AG09309 (cell line): ENCODE measurements at places on chromosomes 5 and 9.
A peak's percentile ranks its signal among the peaks of the same experiment; 100 is the strongest.

- no peak for DNase-seq
These were observed 59.2 kb downstream of the C9orf50 start for GRCh38 chr9:129561594-129562281.

GRCh38 chr5:125604104-125604503 lies 819.1 kb upstream of the GRAMD2B start:
- no peak for DNase-seq

DNA sequence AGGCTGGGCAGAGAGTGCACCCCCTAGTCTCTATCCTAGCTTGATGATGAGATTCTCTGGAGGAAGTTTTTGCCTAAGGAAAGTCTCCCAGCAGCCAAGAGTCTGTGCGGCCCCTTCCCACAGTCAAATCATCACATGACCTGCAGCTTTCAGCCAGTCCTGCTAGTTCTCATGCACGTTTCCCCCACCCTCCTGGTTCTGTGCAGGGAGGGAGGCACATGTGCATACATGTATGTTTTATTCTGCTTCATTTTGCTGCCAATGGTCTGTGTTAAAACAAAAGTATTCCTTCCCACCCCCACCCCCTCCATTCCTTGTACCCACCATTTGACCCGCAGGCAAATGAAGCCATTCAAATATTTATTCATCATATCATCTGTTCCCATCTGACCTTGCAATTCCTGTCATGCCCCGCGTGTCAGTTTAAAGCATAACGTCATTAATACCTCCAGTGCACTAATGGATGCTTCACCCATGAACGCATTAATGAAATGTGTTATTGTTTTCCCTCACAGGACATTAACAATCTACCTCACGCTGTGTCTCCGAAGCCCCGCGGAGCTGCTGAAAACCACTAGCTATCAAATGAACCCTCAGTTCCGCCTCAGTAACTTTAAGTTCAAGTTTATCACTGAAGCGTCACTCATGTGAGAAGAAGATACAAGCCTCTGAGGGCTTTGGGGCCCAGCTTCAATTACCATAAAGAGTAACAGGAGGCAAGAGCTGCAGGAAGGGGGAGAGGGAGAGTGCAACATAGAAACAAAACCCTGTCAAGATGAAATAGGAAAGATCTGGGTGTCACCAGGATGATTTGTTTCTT lies 139.6 kb downstream of the RASEF start:
- no peak for DNase-seq

GRCh38 chr9:38060681-38061080 lies 8.3 kb downstream of the SHB start:
- no peak for DNase-seq

DNA sequence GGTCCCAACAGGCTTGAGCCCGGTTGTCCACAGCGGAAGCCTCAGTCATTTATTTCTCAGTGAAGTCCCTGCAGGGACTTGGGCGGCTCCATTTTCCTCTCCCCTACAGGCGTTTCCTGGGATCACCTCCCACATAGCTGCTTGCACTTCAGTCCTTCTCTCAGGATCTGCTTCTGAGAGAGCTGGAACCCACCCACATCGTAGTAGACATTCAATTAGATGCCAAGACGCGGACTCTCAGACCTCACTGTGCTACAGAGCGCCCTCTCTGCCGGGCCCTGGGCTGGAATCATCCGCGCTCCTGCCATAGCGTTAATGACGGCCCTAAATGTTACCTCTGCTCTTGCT lies 54.0 kb upstream of the ROR2 start:
- DNase-seq: no peak

DNA sequence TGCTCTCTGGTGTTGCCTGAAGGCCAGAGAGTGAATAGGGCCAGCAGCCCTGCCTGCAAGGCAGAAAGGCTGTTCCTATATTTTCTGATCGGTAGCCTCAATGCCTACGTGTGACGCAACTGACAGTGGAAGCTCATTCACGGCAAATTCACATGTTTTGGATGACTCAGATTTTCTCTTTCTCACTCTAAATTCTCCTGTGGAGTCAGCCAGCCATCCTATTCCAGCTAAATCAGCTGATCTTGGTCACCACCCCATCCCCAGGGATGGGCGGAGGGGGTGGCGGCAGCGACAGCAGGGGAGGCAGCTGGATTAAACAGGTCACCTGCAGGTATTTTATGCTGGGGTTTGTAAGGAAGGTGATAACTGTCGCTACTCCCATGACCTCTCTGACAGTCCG lies 52.3 kb downstream of the ZNF510 start:
- no peak for DNase-seq

GRCh38 chr5:59116231-59116865 lies 533.5 kb downstream of the RAB3C start:
- DNase-seq: no peak

- DNase-seq: no peak
These were observed 96.3 kb downstream of the ZNF608 start for GRCh38 chr5:124650147-124650561.

DNA sequence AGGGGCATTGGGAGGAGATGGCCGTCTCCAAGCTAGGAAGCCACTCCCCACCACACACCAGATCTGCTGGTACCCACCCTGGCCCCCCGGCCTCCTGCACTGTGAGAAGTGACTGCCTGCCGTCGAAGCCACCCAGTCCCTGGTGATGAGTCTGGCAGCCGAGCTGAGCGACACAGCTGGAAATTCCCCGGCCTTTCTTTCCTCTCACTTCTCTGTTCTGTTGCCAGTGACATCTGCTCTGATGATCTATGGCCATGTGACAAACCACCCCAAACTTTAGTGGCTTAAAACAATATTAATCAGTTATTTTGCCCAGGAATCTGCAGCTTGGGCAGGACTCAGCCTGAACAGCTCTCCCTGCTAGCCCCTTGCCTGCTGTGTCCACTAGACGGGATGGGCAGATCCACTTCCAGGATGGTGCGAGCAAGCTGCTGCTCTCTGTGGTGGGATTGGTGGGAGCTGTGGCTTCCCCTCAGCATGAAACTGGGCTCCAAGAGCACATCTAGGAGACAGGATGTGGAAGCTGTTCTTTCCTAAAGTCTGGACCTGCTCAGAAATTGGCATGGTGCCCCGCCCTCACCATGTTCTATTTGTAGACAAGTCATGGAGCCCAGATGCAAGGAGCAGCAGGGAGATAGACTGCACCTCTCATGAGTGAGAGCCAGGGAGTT lies 211.2 kb downstream of the GADD45G start:
- no peak for DNase-seq

GRCh38 chr5:10860196-10860543 lies 99.1 kb upstream of the DAP start:
- DNase-seq: no peak

GRCh38 chr9:33799928-33800704 lies 4.8 kb downstream of the PRSS3 start:
- no peak for DNase-seq

DNA sequence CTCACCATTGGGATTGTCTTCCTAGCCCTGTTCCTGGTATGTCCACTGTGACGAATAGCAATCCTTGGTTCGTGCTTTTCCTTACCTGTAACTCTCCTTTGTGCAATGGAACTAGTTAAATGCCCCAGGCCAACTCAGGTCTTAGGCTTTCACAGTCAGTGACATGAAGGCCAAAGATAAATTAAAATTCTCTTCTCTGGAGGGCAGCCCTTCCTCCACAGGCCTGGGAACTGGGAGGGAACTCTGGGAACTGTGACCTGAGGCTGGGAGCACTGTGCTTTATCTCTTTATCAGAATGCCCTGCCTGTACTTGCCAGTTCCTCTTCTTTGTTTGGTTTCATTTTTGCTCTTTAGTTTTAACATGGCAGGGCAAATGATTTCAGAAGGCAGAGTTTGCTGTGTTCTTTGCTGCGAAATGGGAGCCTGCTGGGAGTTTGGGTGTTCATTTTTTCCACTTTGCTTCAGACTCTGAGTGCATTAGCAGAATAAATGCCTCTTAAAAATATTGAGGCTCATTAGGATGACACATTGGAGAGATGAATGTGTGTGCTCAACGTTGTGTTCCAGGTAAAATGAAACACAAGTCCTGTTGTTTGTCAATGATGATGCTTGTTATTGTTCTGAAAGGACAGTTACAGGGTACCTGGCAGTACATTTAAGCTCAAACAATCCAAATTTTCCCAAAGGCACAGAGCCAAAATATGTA lies 118.1 kb downstream of the NUDT12 start:
- DNase-seq: no peak

GRCh38 chr9:20948703-20949102 lies 82.7 kb downstream of the HACD4 start:
- DNase-seq: no peak

GRCh38 chr9:122827761-122828093 lies 661 bp downstream of the PDCL start:
- no peak for DNase-seq

DNA sequence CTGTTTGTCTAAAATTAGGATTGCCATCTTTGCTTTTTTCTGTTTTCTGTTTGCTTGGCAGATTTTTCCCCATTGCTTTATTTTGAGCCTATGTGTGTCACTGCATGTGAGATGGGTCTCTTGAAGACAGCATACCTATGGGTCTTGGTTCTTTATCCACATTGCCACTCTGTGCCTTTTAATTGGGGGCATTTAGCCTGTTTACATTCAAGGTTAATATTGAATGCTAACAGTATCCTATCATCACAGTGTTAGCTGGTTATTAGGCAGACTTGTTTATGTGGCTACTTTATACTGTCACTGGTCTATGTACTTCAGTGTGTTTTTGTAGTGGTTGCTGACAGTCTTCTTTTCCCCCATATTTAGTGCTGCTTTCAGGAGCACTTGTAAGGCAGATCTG lies 67.3 kb downstream of the ISOC1 start:
- DNase-seq: no peak

DNA sequence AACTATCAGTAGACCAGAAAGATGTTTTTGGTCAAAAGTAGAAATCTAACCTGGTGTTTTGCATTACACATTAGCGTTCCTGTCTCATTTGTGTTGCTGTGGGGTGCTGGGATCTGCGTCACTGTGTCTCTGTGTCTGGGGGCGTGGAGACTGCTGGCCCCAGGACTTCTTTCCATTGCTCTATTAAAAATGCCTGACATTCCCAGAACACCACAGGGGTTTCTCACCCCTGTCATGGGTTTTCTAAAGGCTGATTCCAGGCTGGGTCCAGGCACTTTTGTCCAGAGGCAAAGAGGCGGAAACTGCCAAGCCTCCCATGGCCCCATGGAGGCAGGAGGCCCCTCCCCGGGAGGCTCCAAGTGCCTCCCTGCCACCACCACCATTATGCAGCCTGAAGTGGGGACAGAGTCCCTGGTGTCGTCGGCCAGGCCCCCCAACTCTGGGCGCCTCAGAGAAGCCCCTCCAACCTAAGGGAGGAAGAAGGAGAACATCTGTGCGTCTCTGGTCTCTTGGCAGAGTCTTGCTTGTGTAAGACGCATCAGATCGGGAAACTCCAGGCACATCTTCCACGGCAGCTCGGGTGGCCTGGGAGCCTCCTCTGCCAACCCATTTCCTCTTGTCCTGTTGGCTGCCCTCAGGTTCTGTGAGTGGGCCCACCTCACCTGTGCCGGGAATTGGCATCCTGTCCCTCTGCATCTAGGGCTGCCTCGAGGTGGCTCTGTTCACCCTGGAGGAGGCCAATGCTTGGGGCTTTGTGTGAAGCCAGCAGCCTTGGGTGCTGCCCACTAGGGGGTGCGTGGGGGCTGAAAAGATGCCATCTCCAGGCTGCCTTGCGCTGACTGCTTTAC lies 13.8 kb upstream of the PLEKHG4B start:
- peak; percentile 34 for DNase-seq

- no peak for DNase-seq
These were observed 158.0 kb upstream of the APC start for GRCh38 chr5:112579599-112580170.

- peak; percentile 13 for DNase-seq
These were observed 69.0 kb downstream of the SLC28A3 start for GRCh38 chr9:84271531-84271900.

- no peak for DNase-seq
These were observed 123.8 kb upstream of the VLDLR start for GRCh38 chr9:2497666-2498400.

DNA sequence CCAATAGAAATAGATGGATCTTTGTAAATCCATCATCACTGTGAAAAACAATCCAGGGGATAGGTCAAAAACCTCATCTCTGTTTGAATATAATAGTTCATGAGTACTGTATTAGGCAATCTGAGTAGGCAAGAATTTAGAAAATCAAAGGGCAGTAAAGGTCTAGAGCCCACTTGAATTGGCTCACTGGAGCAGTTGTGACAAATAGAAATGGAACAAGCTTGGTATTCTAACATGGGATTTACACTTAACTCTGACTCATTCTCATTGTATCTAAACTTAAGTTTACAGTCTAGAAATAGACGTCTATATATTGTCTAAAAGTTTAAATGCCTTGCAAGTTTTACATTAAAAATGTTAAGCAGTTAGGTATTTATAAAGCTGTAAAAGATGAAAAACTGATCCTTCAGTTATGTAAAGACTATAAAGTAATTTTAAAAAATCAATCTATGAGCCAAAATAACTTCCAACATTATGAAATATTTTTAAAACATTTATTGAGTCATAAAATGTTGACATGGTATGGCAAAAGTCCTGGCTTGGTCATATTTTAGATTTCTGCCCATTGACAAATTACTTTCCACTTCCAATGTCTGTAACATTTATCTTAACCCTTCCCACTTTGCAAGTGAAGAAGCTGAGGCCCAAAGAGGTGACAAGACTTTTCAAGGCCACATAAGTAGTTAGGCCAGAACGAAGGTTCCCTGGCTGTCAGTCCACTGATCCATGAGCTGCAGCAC lies 203.7 kb upstream of the NREP start:
- DNase-seq: no peak

GRCh38 chr5:59325070-59325469 lies 568.5 kb downstream of the PDE4D start:
- no peak for DNase-seq

DNA sequence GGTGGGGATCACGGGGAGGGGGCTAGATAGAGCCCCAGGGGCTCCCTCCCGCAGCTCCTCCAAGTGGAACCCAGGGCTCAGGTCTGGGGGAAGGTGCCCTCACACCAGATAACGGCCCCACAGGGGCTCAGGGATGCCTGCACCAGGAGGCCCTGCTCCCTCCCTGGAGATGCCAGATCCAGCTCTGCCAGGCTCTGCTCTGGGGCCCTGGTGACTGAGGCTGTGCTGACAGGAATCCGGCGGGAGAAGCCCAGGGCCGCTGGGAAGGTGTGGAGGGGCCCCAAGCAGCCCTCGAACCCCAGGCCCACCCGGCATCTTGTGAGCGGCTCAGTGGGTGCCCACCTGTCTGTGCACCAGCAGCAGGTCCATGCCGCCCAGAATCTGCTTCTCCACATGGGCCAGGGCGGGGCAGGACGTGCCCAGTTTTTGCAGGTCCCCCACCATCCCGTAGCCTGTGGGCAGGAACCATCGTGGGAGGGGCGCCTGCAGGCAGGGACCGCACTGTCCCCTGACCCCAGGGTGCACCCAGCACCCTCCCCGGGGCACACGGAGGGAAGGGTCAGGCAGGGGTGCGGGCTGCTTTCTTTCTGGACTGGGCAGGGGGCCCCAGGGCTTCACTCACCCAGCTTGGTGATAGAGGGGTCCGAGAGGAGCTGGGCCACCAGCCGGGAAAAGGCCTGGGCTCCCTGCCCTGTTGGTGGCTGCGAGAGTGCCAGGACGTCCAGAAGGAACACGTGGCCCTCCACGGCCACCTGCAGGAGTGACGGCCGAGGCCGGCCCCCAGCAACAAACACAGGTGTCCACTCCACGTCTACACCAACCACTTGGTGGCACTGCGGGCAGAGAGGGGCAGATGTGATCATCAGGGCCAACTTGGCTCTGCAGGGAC lies 48.9 kb upstream of the NRARP start:
- DNase-seq: no peak
